ENCODE measurements at places on chromosomes 2 and 18.

- no peak for DNase-seq
Observed at GRCh38 chr2:56806924-56807323, 623.1 kb downstream of the CCDC85A start.

- DNase-seq = no peak
Observed at GRCh38 chr2:47488870-47489584, 86.1 kb downstream of the MSH2 start.

DNA sequence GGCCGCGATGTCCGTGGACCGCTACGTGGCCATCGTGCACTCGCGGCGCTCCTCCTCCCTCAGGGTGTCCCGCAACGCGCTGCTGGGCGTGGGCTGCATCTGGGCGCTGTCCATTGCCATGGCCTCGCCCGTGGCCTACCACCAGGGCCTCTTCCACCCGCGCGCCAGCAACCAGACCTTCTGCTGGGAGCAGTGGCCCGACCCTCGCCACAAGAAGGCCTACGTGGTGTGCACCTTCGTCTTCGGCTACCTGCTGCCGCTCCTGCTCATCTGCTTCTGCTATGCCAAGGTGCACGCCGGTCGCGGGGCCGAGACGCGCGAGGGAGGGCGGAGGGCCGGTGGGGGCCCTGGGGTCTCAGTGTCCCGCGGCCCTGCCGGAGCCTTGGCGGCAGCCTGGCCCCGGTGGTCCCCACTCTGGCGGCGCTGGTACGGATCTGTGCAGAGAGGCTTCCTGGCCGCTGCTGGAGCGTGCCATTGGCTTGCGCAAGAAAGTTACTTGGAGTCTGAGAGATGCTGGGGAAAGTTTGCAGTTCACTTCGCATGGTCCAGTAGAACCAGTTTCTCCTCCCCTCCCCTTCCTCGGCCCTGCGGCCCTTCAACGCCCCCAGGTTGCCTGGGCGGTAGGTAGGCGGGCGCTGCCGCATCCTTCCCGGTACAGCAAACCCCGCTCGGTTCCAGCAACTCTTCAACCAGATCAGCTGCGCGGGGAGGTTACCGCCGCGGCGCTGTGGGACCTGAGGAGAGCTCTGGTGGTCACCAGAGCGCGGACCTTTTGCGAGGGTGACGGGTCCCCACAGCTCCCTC lies 1.5 kb downstream of the GALR1 start:
- DNase-seq = no peak

GRCh38 chr18:77111951-77112746 lies 20.4 kb downstream of the MBP start:
- no peak for DNase-seq

DNA sequence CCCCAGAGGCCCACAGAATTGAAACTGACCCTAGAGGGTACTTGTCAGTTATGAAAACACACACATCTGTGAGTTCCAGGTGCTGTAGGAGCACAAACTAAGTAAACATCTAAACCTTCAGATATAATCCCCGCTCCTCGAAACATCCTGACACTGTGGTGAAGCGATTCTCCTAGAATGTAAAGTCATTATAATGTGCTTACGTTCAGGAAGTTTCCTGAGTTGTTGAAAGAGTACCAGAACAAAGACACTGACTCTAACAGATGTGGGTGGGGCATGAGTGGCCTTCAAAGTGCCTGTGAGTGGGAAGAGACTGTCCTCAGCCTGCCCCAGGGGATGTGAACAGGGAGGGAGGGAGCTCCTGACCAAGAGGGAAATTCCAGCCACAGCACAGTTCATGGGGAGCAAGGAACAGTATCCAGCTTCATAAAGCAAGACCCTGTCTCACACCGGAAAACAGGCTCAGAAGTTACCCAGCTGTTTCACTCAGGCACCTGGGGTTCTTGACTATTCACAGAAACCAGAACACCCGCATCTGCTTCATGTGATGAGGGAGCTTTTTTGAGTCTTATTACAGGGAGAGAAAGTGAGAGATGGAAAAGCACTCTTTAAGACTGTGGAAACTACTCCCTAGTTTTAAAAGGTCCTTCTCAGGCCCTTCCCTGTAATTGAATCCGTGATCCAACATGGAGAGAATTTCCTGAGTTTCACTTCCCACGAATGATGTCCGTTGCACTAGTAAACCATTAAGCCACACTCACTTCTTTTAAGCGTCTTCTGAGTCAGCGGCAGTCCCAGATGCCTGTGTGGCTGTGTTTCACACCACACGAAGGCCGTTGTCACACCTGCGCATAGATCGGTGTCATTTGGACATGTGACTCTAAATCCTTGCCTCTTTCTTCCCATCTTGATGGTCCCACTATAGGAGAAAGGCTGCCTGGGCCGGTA lies 88.6 kb upstream of the EML6 start:
- DNase-seq = no peak

DNA sequence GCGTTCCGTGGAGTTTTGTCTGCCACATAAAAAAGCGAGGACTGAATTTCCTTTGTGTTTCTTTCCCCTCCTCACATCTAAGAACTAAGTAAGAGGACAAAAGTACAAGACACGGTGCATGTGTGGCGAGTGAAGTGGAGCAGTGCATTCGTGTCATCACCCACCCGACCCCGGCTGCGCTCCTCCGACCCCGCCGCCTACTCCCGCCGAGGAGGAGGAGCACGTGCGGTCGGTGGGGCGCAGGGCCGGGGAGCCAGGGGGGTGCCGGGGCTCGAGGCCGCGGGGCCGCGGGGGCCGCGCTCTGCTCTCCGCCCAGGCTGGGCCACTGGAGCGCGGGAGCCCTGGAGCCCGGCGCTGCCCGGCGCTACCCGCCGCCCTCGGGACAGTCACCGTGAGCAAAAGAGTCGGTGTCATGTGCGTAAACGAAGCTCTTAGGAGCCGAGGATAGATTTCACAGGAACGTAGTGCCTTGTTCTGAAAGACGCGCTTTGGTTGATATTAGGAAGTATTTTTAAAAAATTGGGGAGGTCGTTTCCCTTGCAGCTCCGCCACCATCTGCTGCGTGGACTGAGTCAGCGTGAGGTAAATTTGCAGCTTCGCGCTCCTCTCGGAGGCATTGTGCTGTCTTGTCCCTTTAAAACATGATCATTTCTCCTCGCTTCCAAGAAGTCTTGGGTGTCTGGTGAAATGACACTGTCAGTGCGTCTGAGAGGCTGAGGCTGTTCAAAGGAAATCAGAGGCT lies 11.0 kb downstream of the TBR1 start:
- DNase-seq = no peak

DNA sequence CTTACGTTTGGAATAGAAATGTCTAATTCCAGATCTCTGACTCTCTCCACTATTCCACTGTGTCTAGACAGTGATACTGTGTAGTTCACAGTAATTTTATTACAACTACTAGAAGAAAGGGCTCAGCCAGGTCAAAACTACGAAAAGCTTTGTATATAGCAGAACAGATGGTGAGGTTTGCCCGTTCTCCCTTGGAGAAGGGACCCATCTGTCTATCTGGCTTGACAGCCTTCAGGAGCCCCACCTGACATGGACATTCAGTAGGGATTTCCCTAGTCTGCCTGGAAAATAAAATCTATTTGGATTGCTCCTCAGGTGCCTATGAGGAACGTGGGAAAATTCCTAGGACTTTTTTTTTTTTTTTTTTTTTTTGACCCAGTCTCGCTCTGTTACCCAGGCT lies 435.4 kb downstream of the NRXN1 start:
- no peak for DNase-seq

- no peak for DNase-seq
Observed at GRCh38 chr18:66872277-66872676, 268.4 kb upstream of the CDH19 start.

- no peak for DNase-seq
Observed at GRCh38 chr2:227295806-227296205, 29.2 kb upstream of the MFF start.

DNA sequence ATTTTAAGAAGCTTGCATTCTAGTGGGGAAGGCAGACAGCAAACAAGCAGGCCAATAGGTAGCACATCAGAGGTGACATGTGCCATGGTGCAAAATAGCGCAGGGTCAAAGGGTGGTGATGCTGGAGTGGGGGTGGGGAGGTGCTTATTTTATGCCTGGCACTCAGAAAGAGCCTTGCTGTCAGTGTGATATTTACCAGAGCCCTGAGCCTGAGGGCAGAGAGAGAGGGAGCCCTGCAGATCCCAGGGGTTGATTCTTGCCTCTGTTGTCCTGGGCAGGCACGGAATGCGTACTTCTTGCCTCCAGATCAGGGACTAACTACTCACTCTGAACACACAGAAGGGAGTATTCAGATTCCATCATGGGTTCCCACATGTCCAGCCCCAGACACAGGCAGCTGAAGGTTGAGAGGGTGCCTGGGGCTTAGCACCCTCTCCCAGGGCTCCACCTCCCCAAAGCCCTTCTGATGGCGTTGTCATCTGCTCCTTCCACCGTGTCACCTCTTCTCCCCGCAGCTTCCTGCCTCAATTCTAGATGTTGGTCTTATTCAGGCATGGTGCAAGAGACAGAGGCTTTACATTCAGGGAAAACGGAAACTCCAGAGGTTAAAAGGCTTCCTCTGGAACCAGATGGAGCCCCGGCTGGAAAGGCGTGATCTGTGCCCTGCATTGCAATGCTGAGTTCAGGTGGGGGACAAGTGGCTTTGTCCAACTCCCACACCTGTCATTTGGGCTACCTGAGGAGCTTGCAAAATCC lies 252.3 kb downstream of the HAUS1 start:
- no peak for DNase-seq

GRCh38 chr2:96091141-96091710 lies 25.1 kb downstream of the ADRA2B start:
- DNase-seq = no peak

- no peak for DNase-seq
Observed at GRCh38 chr2:27314709-27315108, 6.5 kb upstream of the UCN start.

GRCh38 chr2:151472966-151473365 lies 63.3 kb downstream of the RIF1 start:
- no peak for DNase-seq

GRCh38 chr2:118865106-118865505 lies 17.7 kb upstream of the EN1 start:
- DNase-seq = no peak

- no peak for DNase-seq
Observed at GRCh38 chr2:185219981-185220380, 518.6 kb upstream of the FSIP2 start.

GRCh38 chr18:25898965-25899364 lies 191.4 kb downstream of the SS18 start:
- DNase-seq = no peak
